Ovary (tissue), 10 donors: ENCODE measurements at places on chromosomes 7 and 10. TPM values are rescaled to one million over a fixed set of nuclear protein-coding genes. Genes with fewer than 3 reads are reported as not detected.

KCNH2 gene
- total RNA-seq: 5.8 TPM

GRCh38 chr7:126791306-126791705 lies 461.4 kb downstream of the GRM8 start:
- H3K36me3 ChIP-seq: no peaks in the 10 kb centered on the region
- H3K27me3 ChIP-seq: no peaks in the 10 kb centered on the region
- no peaks in the 10 kb centered on the region for H3K4me1 ChIP-seq
- DNase-seq: no peak

GRCh38 chr7:80548840-80549530 lies 37.1 kb upstream of the GNAT3 start:
- H3K4me1 ChIP-seq: no peaks in the 10 kb centered on the region
- no peak for DNase-seq
- H3K4me3 ChIP-seq: no peak overlapping the region
- H3K27ac ChIP-seq: no peak overlapping the region
- H3K36me3 ChIP-seq: no peaks in the 10 kb centered on the region
- no peaks in the 10 kb centered on the region for H3K27me3 ChIP-seq

DNA sequence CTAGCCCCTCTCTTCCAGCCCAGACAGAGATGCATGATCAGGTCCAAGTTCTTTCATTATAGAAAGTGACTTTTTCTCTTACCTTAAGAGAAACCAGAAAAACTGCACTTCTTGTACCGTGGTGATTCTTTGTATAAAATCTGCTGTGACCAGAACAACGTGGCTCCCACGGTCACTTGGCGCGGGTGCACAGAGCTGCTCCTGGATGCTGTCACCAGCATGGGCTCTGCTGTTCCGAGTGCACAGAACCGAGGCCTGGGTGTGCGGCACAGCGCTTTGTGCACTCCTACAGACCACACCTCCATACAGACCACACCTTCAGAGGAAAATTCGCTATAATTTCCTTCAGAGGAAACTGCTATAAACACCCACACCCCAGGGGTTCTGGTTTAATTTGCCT lies 26.0 kb downstream of the VIPR2 start:
- H3K36me3 ChIP-seq: no peaks in the 10 kb centered on the region
- H3K27ac ChIP-seq: no peak overlapping the region
- H3K4me1 ChIP-seq: no peaks in the 10 kb centered on the region
- no peak overlapping the region for H3K4me3 ChIP-seq
- DNase-seq: no peak

GRCh38 chr10:63697956-63698786 lies 177.0 kb downstream of the REEP3 start:
- H3K36me3 ChIP-seq: no peaks in the 10 kb centered on the region
- no peak for DNase-seq
- no peak overlapping the region for H3K4me3 ChIP-seq

ZNF12 gene
- total RNA-seq: 33.7 TPM

NEUROG3 gene
- total RNA-seq: not detected

- no peaks in the 10 kb centered on the region for H3K4me1 ChIP-seq
- H3K27me3 ChIP-seq: no peaks in the 10 kb centered on the region
- no peak for DNase-seq
Measured at GRCh38 chr10:26527018-26527417, 88.9 kb downstream of the APBB1IP start.

- H3K27me3 ChIP-seq: no peaks in the 10 kb centered on the region
- DNase-seq: no peak
- H3K4me3 ChIP-seq: no peak overlapping the region
- no peak overlapping the region for H3K27ac ChIP-seq
- no peaks in the 10 kb centered on the region for H3K36me3 ChIP-seq
Measured at GRCh38 chr7:9175871-9176270, 742.5 kb downstream of the NXPH1 start.

DNA sequence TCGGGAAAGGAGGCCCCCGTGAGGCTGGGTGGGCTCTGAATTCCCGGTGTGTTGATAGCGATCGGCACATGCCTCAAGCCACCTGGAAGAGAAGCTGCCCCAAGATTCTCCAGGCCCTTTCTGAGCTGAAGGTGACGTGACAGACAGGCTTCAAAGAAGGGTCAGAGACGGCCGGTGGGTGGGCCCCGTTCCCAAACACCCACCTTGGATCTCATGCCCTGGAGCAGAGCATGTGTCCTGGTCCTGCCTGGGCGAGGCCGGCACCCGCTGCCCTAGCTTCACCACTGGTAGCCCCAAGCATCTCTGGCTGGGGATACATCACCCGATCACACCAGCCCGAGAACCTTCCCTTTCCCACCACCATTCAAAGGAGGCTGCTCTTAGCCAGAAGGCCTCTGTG lies 399.0 kb downstream of the DNAJB6 start:
- H3K27ac ChIP-seq: no peak overlapping the region
- no peaks in the 10 kb centered on the region for H3K4me1 ChIP-seq
- no peak for DNase-seq
- H3K27me3 ChIP-seq: no peaks in the 10 kb centered on the region
- no peaks in the 10 kb centered on the region for H3K36me3 ChIP-seq
- no peak overlapping the region for H3K4me3 ChIP-seq

GRCh38 chr10:94172332-94172731 lies 178.6 kb downstream of the PLCE1 start:
- H3K4me1 ChIP-seq: peaks cover 5% of the 10 kb centered on the region
- no peak for DNase-seq
- no peak overlapping the region for H3K4me3 ChIP-seq
- H3K27me3 ChIP-seq: no peaks in the 10 kb centered on the region
- no peak overlapping the region for H3K27ac ChIP-seq

GHRHR gene
- not detected for total RNA-seq

DNA sequence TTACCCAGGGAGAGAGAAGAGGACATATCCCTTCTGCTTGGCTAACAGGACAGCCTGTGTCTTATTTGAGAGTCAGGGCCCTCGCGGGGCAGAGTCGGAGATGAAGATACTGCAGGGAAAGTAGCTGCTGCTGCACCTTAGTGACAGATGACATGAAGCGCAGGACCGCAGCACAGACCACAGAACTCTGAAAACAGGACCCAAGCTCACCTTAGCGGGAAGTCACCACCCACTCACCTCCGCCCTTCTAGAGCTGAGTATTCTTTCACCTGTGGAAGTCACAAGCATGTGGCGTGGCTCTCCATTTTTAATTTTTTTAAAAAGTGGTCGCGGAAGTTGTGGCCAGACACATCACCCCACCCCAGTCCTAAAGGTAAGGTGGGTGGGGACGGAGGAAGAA lies 191.4 kb downstream of the FAM107B start:
- no peak overlapping the region for H3K27ac ChIP-seq
- H3K36me3 ChIP-seq: no peaks in the 10 kb centered on the region
- no peak for DNase-seq
- H3K4me3 ChIP-seq: no peak overlapping the region
- no peaks in the 10 kb centered on the region for H3K4me1 ChIP-seq

DNA sequence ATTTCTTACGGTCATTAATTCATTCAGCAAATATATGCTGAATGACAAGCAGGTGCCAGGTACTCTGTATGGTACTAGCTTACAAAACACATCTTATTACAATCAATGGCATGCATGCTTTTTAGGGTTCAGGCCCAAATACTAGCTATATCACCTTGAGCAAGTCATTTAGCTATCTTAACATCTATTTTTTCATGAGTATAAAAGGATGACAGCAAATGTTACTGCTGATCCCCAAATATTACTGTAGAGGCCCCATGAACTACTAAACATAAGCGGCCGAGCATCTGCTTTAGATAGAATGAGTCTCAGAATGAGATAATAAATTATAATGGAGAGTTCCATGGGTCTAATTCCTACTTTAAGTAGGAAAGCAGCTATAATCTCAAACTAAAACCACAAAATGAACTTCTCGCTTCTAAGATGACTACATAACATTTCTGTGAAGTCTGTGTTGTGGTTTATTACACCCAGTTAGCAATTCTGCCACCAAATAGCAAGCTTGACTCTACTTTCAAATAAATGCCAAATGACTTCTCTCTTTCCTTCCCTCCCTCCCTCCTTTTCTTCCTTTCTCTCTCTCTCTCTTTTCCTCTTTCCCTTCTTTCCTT lies 113.7 kb upstream of the LRRN3 start:
- DNase-seq: no peak
- H3K27ac ChIP-seq: no peak overlapping the region
- no peaks in the 10 kb centered on the region for H3K4me1 ChIP-seq
- no peaks in the 10 kb centered on the region for H3K36me3 ChIP-seq
- no peaks in the 10 kb centered on the region for H3K27me3 ChIP-seq
- no peak overlapping the region for H3K4me3 ChIP-seq

NPFFR1 gene
- total RNA-seq: 0.35 TPM

DNA sequence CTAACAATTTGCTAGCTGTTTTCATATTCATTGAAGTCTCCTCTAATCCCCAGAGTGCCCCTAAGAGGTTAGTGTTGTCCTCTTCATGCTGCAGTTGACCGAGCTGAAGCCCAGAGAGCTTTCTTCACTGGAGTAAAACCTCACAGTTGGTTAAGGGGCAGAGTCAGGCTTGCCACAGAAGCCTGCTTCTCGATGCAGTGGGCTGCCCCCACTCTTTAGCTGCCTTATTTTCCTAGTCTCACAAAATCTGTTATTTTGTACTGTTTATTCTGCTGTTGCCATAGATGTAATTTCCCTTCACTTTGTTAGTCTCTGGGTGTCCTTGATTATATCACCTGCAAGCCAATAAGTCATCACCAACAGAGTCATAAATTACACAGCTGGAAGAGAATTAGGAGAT lies 56.3 kb upstream of the ZPBP start:
- no peaks in the 10 kb centered on the region for H3K4me1 ChIP-seq
- no peaks in the 10 kb centered on the region for H3K36me3 ChIP-seq
- no peak overlapping the region for H3K27ac ChIP-seq
- H3K27me3 ChIP-seq: no peaks in the 10 kb centered on the region
- DNase-seq: no peak

- DNase-seq: no peak
- H3K27ac ChIP-seq: no peak overlapping the region
- no peaks in the 10 kb centered on the region for H3K36me3 ChIP-seq
- no peaks in the 10 kb centered on the region for H3K27me3 ChIP-seq
- no peaks in the 10 kb centered on the region for H3K4me1 ChIP-seq
- no peak overlapping the region for H3K4me3 ChIP-seq
Measured at GRCh38 chr7:93551931-93552330, 22.6 kb downstream of the CALCR start.

NKX2-3 gene
- not detected for total RNA-seq
